Eye (tissue), 1 donor: ENCODE measurements at places on chromosomes 11 and 22.
A peak's percentile ranks its signal among the peaks of the same experiment; 100 is the strongest.

DNA sequence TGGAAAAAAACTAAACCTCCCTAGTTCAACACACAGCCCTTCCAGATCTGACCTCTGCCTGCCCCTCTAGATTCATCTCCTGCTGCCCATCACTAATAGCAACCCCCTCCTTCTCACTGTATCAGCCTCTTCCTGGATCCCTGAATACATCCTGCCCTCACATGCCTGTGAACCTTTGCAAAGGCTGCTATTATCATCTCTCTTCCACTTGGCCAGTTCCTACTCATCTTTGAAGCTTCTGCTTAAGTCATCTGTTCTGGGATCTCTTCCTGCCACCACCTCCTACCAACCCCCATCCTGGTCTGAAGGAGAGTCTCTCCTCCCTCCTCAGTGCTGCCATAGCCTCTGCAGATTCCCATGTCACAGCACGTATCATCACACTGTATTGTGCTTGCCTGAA lies 38.0 kb upstream of the AMOTL1 start:
- DNase-seq, result peak; percentile 56

GRCh38 chr11:10325277-10326011 lies 20.6 kb downstream of the ADM start:
- no peak for DNase-seq

- no peak for DNase-seq
Observed at GRCh38 chr11:118142809-118143208, 9.8 kb downstream of the SCN4B start.

GRCh38 chr11:72821920-72822799 lies 7.9 kb downstream of the ATG16L2 start:
- peak; percentile 97 for DNase-seq

- no peak for DNase-seq
Observed at GRCh38 chr11:111521135-111521534, 6.6 kb downstream of the HOATZ start.
